ENCODE measurements at places on chromosomes 12 and 14.

DNA sequence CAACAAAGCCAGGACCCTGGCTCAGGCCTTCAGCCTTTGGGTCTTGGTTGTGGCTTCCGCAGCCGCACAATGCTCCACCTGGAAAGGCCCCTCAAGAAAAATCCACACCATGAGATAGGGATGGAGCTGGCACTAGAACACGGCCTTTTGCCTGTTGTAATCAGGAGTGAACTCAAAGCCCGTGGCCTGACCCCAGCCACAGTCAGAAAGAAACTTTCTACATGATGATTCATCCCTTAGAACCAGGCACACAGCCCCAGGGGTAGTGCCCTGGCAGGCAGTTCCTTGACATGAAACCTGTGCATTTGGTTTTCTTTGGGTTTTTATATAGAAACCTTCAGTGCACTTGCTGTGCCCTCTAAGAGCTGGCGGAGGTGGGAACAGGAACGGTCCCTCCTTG lies 5.1 kb downstream of the CLMN start:
- DNase-seq: no peak

GRCh38 chr12:94730847-94731246 lies 80.5 kb upstream of the TMCC3 start:
- no peak for DNase-seq

- peak; percentile 68 for DNase-seq
Measured at GRCh38 chr12:90058704-90059103, 350.1 kb upstream of the ATP2B1 start.

DNA sequence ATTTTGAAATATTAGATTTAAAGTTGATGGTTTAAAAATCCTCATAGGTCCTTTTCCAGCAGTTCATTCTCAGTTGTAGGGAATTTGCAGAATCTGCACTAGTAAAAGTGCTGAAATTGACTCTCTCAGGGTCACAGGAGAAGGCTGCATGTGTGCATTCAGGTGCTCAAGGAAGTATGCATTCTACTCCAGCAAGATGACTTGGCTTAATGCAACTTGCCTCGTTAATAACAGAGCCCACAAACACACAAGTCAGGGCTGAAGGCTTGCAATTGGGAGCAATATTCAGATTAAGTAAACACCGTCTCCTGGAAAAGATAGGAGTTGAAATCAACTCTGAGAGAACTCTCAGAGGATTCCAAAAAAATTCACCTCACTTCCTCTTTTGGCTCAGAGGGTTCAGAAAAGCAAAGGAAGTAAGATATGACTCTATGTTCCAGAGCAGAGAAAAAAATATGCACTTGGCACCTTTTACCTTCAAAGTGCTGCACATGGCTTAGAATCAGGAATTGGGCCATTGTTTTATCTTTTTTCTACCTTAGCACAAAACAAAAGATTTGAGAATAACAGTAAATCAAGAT lies 406.3 kb upstream of the DCN start:
- DNase-seq: no peak

DNA sequence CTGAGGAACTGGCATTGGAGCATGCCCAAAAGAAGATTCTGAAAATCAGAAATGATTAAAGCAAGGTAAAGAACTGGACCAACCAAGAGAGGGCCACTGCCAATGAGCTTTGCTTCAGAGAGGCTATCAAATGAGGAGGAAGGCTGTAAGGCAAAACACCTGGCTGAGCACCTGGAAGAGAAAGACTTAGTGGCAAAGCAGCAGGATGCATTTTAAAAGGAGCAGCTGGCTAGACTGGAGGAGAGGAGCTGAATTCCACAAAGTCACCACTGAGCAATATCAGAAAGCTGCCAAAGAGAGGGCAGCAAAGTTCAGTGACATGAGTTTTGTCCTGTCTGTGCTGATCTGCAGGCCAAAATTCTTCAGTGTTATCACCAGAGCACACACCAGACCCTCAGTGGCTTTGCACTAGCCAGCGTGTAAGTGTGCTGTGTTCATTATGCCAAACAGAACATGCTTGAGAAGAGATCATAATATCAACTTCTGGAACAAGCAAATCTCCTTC lies 338.7 kb downstream of the TRHDE start:
- no peak for DNase-seq

GRCh38 chr14:93645200-93645599 lies 143.1 kb downstream of the PRIMA1 start:
- no peak for DNase-seq

DNA sequence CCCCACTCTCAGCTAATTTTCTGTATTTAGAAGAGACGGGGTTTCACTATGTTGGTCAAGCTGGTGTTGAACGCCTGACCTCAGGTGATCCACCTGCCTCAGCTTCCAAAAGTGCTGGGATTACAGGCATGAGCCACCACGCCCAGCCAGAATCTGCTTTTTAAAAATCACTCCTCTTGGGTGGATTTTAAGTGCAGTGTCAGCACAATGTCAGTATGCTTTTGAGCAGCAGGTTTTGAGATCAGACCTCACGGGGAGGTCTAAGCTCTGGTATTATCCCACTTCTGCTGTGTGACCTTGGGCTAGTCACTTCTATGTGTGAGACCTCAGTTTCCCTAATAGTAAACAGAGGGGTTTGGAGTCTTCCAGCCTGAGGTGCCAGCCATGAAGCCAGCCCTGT lies 51.8 kb upstream of the GSC start:
- DNase-seq: no peak

GRCh38 chr14:106058342-106058741 lies 532.0 kb downstream of the TMEM121 start:
- no peak for DNase-seq

DNA sequence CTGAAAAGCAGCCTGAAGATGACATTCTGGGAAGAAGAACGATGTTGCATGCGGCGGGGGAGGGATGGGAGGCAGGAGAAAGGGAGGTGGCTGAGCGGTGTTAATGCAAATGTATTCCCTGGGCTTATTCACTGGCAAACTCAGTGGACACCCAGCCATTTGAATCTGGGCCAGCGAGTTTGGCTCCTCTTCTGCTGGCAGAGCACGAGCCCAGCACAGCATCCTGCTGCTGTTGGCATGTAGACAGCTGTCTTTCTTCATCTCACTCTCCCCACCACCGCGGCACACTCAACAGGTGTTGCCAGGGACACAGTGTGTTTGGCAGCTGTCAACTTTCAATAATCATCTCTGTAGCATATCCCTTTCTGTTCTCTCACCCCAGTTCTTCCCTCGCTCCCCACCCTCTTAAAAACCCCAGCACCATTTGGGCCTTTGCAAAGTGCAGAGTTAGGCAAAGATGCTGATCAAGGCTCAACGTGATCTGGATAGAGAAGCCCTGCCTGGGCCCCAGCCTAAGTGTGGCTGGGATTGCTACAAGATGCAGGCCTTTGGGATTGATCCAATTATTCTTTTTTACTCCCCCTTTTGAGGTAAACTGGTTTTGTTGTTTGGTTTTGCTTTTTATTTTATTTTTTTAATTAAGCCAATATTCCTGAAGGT lies 131.9 kb downstream of the EXOC5 start:
- DNase-seq: no peak

DNA sequence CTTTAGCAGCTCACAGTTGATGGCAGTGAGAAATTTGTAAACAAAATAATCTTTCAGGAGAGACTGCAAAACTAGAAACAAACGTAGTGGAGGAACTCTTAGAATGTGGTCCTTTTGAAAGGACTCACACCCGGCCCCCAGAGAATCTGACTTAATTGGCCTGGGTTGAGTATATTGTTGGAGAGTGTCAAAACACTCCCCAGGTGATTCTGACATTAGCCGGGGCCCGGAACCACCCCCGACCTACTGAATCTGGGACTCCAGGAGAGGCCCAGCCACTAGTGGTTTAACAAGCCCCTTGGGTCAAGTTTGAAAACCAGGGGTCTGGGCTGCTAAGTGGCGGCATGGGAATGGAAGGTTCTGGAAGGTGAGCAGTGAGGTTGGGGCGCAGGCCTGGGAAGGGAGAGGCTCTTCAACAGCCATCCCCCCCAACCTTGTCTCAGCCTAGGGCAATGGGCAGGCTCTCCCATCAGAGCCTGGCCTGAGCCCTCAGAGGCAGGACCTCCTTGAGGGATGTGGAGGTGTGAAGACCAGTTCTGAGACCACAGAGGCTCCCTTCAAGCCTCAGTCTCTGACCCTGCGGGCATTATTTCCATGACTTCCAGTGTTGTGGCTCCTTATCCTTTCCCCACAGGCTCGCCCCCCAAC lies 1.1 kb upstream of the ELK3 start:
- DNase-seq: no peak

Data from kidney glomerular epithelial cell (primary cell).